Right atrium auricular region (tissue), 2 donors: ENCODE measurements at places on chromosomes 16 and 17. TPM values are rescaled to one million over a fixed set of nuclear protein-coding genes. Genes with fewer than 3 reads are reported as not detected.

- no peak for DNase-seq
Measured at GRCh38 chr17:35578929-35579432, 610 bp upstream of the PEX12 start.

DNA sequence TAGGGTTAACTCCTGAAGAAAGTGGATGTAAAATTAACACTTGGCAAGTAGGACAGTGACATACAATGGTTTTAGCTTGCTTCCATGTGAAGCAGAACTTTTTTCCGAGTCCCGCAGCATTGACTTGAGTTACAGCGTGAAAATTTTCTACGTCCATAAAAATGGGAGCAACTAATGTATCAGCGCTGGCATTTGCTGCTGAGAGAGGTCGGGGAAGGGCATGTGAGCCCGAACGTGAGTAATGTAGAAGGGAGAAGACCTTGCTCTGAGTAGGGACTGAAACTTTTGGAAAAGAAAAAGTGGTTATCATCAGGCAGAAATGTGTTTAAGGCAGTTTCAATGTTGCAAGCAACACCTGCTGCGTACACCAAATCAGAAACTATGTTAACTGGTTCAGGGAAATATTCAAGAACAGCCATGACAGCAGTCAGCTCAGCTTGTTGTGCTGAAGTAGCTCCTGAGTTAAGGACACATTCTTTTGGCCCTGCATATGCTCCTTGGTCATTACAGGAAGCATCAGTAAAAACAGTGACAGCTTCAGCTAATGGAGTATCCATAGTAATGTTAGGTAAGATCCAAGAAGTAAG is 70.9 kb upstream of the ARL4D start:
- DNase-seq, result no peak

DNA sequence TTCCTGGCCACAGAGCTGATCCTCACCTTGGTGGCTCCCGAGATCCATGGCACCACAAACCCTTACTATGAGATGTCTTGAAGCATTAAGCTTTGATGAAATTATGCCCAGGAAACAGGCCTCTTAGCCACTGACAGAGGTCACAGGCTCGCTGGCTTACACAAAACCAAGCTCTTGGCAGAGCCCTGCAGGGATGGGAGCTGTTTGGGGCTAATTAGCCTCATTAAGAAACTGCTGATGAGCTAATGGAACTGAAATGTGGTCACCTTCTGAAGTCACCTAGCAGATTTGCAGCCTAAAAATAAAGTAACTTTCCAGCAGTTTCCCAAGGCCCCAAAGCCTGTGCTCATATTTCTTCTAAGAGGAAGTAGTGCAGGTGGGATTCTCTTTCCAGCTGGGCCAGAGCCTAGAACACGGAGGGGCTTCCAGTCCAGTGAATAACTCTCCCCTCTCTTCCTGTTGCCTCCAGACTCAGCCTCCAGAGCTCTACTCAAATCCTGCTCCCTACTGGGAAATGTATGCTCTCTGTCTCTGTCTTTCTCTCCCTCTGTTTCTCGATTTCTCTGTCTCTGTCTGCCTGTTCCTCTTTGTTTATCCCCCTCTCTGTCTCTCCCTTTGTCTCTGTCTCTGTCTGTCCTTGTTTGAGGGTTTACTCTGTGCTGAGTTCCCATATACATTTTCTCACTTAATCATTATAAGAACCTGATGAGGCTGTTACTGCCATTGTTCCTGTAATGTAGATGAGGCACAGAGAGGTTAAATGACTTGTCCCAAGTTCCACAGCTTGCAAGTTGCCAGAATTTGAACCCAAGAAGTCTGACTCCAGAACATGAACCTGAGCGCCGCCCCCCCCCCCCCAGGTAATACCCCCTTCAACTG is 338.9 kb downstream of the CA10 start:
- DNase-seq, result no peak

The KRT33A gene
- not detected for total RNA-seq

The TMEM238L gene
- total RNA-seq, result not detected

The KRT23 gene
- total RNA-seq, result not detected

The ZACN gene
- total RNA-seq, result not detected
